ENCODE measurements at places on chromosomes 7 and 10.

- DNase-seq, result no peak
These were observed 40.2 kb upstream of the CCSER2 start for GRCh38 chr10:84288151-84288550.

GRCh38 chr7:93723424-93724124, 149.1 kb upstream of the CALCR start:
- no peak for DNase-seq

- DNase-seq, result no peak
These were observed 881 bp upstream of the SSBP1 start for GRCh38 chr7:141737118-141737835.

- no peak for DNase-seq
These were observed 197.4 kb downstream of the AHR start for GRCh38 chr7:17495655-17496394.

- no peak for DNase-seq
These were observed 118.8 kb downstream of the GRK5 start for GRCh38 chr10:119326167-119326566.

DNA sequence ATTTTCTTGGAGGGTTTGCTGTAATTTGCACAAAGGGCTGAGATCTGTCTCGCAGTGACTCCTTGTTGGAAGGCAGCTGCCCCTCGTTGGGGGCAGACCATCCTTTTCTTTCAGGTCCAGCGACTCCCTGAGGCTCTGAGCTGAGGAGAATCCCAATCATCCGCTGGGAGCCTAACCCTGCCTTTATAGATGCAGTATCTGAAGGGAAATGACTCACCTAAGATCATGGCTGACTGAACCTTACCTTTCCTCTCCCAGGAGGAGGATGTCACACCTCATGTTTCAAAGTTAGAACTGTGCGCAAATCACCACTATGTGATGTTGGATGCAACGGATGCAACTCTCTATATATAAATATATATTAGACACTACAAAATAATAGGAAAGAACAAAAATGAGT, 36.4 kb upstream of the MXI1 start:
- DNase-seq, result no peak

- DNase-seq, result no peak
These were observed 393 bp downstream of the PLA2G12B start for GRCh38 chr10:72954230-72954595.

GRCh38 chr10:104122225-104123107, 495 bp downstream of the SFR1 start:
- no peak for DNase-seq

DNA sequence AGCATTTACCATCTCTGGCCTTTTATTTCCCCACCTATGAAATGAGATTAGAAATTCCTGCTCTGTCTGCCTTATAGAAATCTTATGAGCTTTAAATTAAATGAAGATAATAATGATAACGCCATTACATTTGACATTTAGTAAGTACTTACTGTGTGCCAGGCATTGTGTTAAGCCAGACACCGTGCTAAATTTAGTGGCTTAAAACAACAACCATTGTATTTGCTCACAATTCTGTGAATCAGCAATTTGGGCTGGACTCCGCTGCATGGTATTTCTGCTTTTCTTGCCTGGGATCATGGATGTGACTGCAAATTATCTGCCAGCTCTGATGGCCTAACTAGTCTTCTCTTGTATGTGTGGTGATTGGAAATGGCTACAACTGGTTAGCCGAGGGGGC, 56.4 kb upstream of the CCDC6 start:
- no peak for DNase-seq

Data from activated T-helper 1 cell treated with anti-CD3 and anti-CD28 coated beads, Interleukin-2, amount 50 U/mL, for 16 hours (primary cell).